ENCODE measurements at places on chromosomes 4 and X.
A peak's percentile ranks its signal among the peaks of the same experiment; 100 is the strongest.

DNA sequence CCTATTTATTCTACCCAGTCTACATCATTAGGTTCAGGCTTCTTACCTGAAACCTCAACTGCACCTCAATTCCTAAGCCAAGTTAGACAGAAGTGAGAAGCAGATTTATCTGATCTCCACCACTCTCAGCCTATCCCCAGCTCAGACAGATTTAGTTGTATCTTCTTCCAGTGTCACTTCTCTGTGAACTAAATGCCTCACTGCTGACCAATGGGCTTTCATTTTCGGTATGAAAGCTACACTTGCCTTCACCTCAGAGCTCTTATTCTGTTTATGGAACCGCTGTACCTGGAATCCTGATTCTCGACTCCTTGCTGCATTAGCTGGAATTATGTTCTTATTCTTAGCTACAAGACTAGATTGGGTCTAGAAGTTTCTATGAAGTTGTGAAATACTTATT lies 833.2 kb downstream of the CCSER1 start:
- DNase-seq = no peak

DNA sequence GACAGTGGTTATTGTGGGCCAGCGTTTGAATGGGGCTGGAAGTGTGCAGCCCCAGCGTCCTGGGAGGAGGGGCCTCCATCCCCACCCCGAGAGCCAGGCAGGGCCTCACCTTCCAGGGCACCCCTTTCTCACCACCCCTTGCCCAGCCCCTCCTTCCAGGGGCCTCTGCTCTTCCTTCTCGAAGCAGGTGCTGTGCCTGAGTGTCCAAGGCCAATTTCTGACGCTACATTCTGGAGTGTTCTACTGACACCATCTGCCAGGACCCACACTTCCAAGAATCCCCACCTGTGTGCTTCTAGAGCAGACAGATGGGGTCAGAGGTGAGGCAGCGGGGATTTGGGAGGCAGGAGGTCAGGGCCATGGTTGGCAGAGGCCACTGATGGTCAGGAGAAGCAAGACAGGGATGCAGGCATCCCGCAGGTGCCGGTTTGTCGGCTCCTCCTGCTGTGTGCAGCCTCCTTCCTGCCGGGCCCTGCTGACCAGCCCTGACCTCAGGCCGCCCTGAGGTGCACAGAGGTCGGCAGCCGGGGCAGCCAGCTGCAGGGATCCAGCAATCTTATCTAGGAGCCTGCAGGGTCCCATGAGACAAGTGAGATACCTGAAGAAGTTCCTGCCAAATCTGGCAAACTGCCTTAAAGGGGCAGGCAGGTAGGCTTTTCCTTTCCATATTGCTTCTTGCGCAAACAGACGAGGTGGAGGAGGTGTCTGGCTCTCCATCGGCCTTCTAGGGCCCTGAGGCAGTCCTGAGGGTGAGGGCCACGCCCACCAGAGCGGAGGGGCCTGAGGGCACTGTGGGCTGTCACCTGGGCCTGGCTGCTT lies 18.8 kb downstream of the MSANTD1 start:
- DNase-seq = no peak

DNA sequence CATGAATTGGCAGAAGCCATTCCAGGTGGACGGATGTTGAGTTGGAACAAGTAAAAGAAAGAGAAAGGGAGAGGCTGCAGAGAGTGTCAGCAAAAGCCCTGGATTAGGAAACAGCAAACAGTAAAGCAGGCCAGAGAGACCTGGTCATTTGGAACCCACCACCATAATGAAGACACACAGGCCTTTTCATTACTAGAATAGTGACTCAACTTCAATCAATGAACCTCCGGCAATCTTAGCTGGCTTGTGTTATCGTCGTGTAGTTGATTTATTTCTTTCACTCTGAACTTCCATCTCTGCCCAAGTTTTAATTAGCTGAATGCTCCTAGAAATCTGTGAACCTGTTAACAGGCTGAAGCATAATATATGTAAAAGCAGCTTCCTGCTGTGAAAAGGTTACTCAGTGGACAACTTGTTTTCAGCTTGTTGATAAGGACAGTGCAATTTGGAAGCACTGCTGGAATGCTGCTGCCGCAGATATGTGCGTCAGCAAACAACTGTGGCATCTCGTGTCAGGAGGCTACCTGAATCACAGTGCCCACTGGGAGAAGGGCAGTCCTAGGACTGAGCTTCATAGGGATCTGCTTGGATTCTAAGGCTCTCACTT lies 68.8 kb downstream of the SPANXN4 start:
- DNase-seq = no peak

DNA sequence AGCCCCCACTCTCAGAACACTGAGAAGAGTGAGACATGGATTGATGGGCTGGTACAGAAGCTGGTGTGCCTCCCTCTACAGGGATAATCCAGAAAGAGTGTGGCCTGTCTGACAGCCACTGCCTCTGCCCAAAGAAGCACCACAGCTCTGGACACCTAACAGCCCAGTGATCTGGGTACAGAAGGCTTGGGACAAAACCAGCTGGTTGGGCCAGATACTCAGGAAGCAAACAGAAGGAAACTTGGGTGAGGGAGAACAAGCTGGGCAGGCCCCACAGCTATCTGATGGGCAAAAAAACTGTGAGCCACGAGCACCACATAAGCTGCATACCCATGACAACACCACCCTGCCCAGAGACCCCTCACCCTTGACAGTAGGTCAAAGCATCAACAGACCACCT lies 46.9 kb downstream of the TMPRSS11F start:
- DNase-seq = no peak

GRCh38 chr4:185151296-185151695 lies 8.2 kb downstream of the SLC25A4 start:
- no peak for DNase-seq

DNA sequence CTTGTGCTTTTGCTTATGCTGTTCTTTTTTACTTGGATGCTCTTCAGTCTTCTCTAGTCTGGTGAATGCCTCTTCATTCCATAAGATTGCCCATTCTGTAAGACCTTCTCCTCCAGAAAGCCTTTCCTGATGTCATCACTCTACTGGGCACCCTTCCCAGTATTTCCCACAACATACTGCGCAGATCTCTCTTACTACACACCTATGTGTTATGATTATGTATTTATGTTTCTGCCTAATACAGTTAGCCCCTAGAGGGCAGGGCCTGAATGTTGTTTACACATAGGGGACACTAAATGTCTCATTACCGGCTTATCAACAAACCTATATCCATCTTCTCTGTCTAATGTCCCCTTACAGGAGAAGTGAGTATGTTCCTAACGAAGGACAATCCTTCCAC lies 21.1 kb downstream of the AIFM1 start:
- no peak for DNase-seq

GRCh38 chr4:115278830-115279229 lies 165.4 kb upstream of the NDST4 start:
- DNase-seq = no peak

- DNase-seq = no peak
Measured at GRCh38 chr4:8568068-8568668, 12.0 kb upstream of the GPR78 start.

DNA sequence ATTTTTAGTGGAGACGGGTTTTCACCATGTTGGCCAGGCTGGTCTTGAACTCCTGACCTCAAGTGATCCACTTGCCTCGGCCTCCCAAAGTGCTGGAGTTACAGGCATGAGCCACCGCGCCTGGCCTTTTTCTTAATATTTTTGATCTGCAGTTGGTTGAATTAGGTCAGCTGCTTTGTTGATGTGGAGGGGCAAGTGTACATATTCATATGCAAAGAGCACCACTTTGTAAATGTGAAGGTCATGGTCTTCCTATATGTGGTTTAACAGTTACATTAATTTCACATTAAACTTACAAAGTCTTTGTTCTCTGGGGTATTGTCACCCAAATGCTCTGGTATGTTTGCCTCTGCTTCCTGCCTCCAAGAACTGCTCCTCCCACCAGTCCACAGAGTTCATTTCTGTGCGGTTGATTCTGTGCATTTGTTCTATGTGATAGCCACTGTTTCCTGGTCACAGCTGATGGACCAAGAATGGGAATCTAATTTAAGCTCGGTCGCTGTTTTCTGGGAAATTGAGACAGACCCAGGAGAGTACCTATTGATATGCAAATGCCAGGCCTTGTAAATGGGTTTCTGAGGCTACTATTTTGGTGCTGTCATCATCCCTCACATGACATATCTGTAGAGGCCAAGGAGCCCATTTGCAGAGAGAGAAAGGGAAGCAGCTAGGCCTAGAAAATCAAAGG lies 26.9 kb upstream of the HPSE start:
- DNase-seq = no peak

DNA sequence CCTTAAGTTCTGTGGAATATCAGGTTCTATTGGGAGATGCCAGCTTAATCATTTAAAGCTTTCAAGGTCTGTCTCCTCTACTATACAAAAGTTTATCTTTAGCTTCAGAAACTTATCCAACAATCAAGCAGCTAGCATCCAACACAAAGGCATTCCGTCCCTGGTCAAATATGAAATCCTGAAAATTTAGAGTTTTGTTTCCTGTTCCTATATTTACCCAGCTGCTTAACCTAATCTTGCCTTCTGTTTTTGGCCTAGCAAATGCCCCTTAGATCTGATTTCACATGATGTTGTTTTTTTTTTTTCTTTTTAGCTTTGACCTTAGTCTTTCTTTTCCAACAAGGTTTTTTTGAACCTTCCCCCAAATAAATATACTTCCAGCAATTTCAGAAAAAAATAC lies 33.8 kb downstream of the FAM13A start:
- DNase-seq = no peak

DNA sequence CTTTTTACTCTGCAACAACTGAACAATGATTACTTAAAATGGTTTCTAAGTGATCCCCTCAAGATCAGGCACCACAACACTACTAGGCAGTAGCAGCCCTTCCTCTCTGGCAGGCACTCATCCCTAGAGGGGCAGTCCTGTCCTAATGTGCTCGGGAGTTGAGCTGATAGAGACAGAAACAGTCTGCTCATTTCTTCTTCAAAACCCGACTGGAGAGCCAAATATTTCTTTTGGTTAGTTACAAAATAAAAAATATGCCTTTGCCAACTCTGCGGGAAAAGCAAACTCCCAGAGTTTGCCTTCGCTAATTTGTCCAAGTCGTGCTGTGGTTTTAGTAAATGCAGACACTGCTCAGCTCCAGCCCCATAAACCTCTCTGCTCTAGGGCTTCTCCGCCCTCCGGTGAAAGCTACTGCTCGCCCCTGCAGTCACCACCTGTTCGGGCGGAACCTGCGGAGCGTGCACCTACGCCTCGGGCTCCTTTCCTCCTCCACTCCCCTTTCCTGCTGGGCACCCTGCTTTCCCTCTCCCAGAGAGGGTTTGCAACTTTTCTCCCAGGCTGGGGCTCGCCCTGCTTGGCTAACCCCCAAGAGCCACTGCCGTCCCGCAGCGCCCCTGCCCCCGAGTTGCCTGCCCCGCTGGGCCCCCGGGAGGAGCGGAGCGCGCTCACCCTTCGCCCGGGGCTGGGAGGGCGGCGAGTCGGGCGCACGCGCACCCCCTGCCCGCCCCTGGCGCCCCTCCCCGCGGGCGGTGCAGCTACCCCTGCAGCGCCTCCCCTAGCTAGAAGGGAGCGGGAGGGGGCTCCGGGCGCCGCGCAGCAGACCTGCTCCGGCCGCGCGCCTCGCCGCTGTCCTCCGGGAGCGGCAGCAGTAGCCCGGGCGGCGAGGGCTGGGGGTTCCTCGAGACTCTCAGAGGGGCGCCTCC lies at the start of gene NPNT:
Gene NPNT, plus strand, starts transcription at position 812 of the 923 bp plus-strand sequence. CDS start 182 bp downstream, outside the sequence.
- DNase-seq = peak; percentile 47

DNA sequence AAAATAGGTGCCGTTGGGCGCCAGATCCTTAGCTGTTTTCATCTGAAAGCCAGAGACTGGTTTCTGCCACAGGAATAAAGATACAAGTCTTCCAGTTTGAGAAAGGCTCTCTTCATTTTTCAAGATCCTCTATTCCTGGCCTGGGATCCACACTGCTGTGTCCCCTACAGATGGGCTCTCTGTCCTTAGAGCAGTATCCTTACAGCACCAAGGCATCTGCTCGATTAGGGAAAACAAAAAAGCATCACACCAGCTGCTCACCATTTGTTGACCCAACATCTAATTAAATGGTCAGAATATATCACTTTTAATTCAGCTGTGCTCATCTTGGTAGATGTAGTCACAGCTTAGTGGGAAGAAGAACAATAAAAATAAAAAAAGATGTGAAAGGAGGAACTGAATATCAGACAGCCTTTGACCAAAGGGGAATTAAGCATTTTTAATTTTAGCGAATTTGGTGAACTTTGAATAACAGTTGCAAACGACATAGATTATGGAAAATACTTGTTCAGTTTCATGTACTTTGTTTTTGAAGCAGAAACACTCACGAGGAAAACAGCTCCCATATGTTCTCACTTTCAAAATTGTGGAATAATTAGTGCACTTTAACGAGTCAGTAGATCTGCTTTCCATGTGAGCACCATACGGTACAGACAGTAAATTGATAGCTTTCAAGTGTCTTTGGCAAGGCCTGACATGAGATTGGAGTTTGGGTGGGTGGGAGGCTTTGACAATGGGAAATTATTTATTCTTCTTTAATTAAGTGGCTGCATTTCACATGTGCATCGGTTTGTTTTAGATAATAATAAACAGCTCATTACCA lies 148.4 kb upstream of the CLNK start:
- DNase-seq = no peak

GRCh38 chrX:40467454-40467853 lies 113.3 kb upstream of the ATP6AP2 start:
- no peak for DNase-seq

DNA sequence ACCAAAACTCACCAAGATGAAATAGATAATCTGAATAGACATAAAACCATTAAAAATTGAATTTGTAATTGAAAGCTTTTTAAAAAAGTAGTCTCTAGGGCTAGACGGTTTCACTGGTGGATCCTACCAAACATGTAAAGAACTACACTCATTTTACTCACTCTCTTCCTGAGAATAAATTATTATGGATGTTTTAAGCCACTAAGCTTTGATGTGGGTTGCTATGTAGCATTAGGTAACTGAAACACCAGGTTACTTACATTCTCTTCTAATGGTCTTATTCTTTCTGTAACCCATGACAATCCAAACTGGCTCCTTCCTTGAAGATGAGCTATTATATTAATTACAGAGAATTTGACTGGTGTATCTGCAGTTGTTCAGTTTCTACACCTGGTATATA lies 385.1 kb downstream of the PPP1R2C start:
- no peak for DNase-seq

DNA sequence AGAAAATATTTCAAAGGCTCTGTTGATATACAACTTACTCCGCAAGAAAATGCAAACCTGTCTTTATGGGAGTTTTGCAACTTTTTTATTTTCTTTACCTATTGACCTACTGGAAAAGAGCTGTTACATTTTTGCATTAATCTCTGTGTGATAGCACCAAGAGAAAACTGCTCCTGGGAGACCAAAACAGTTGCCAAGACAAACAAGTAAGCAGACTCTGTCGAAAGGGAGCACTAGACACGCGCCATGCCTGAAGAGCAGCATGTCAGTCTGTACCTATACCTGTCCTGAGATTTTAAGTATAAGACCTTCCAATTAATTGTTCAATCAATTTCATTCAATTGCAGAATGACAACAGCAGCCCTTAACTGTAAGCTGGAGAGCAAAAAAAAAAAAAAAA lies 56.0 kb upstream of the TECRL start:
- no peak for DNase-seq
